Liver (tissue), 10 donors: ENCODE measurements at places on chromosomes 3 and 15.

DNA sequence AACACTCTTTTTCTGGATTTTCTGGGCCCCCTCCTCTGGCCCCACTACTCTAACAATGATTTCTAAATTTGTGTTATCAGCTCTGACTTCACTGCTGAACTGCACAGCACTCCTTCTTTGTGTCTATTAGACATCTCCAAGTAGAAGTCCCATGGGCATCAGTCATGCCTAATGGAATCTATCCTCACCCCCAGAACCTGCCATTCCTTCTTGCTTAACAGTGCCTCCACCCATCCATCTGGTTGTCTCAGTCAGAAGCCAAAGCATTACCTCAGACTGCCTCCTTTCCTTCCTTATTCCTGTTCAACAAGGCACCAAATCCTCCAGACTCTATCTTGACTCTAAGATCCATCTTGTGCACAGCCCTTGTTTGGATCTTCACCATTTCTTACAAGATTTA is 36.2 kb downstream of the SSR3 start:
- no peak for DNase-seq

- no peak for DNase-seq
These were observed 72.8 kb upstream of the RBM5 start for GRCh38 chr3:50015918-50016317.

GRCh38 chr3:42101481-42101880 is 10.3 kb downstream of the TRAK1 start:
- no peak for DNase-seq

GRCh38 chr3:43998370-43998835 is 243.3 kb upstream of the TOPAZ1 start:
- DNase-seq, result no peak

GRCh38 chr15:73994912-73995622 is 551 bp downstream of the PML start:
- DNase-seq, result no peak

- no peak for DNase-seq
These were observed 444.3 kb upstream of the ATP11B start for GRCh38 chr3:182349051-182349450.
